Karpas-422 (cell line): ENCODE measurements at places on chromosomes 5 and 9.

DNA sequence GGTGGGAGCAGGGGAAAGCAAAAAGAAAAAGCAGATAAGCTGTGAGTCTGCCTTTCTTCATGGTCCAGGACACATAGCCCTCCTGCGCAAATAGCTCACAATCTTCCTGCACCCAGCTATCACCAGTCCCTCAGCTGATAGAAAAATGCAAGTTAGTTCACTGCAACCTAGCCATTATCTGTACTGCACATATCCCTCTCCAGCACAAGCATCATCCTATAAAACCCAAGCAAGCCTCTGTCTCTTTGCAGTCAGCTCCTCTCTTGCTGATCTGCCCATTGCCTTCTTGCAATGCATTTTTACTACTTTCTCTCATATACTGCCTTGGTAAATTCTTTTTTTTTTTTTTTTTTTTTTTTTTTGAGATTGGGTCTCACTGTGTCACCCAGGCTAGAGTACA lies 20.0 kb upstream of the MSANTD3 start:
- no peak for DNase-seq

DNA sequence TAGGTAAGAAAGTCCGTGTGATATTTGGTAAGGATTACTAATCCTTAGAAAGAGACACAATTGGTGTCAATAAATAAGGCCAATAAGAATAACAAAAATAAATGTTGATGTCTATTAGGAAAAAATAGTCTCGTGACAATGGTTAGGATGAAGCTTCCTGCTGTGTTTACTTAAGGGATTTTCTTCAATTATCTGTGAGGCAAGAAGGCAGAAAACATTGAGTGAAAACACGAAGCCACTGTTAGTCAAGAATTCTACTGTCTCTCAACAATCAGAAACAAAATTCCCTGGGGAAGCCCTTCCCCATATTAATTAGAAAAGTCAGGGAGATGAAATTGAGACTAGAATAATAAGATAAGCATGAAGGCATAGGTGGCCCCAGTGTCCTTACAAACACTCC lies 149.0 kb downstream of the SYK start:
- no peak for DNase-seq

- DNase-seq, result no peak
Measured at GRCh38 chr5:172903790-172904189, 55.4 kb upstream of the RPL26L1 start.

DNA sequence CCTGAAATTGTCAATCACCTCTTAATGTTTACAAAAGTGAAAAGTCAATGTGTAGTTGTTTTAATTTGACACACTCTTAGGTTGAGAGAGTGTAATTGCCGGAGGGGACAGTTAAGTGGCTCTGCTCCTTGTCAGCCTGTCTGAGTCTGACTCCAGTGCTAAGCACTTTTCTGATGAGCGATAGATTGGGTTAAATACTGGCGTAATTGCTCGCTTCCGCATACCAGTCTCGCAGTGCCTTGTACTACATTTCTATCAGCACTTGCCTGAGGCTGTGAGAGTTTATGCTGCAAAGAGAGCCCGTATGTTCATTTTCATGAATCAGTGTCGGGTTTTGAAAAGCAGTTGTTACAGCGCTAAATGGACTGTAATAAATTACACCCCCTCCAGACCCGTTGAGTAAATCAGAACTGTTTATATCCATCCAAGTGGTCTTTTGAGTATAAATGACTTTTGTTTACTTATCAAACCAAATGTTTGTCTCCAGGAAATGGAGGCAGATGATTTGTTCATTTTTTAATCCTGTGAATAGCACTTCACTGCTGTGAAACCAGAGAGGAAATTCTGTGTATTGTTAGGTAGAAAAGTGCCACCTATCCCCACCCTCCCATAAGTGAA lies 41.0 kb upstream of the DMRT3 start:
- DNase-seq, result no peak

DNA sequence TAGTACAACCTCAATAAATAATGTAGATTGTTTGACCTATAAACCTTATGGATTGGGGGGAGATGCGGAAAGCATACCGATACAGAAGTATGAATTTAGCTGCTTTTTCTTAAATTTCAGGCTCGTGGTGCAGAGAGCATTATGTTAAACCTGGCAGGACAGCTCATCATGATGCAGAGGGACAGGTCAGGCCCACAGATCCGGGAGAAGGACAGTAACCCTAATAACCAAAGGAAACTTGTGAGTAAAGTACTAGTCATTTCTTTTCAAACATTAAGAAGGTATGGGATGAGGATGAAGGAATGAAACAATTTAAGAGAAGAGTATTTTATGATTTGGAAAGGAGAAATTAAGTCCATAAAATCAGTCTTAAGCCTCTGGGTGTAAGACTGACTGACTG lies 70.5 kb downstream of the ERMP1 start:
- no peak for DNase-seq

DNA sequence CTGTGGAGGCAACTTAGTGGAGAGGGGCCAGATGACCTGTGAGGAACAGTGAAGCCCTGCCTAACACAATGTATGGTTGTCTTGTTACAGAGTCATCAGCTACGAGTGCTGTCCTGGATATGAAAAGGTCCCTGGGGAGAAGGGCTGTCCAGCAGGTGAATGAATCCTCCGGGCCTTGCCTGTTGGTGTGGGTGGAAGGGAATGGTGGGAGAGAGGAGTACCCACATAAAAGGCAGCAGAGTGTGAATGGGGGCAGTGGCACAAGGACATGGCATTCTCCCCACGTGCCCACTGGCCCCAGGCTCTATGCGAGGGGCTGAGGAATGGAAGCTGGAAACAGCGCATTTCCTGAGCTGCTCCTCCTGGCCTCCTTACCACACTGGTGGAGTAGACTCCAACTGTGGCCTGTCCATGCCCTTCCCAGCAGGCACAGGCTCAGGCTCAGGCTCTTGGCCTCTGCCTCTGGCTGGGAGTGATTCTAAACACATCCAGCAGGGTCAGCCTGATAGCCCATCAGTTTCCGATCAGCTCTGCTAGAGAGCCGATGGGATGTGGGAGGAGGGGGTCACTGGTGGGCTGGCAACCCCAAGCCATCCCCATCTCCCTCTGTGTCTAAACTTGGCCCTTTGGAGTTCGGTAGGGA lies 15.3 kb downstream of the TGFBI start:
- no peak for DNase-seq

GRCh38 chr9:7121055-7121454 lies 363.3 kb downstream of the KDM4C start:
- DNase-seq, result no peak
